Nephron progenitor cell (in vitro differentiated cells): ENCODE measurements at places on chromosomes 2 and 18.

DNA sequence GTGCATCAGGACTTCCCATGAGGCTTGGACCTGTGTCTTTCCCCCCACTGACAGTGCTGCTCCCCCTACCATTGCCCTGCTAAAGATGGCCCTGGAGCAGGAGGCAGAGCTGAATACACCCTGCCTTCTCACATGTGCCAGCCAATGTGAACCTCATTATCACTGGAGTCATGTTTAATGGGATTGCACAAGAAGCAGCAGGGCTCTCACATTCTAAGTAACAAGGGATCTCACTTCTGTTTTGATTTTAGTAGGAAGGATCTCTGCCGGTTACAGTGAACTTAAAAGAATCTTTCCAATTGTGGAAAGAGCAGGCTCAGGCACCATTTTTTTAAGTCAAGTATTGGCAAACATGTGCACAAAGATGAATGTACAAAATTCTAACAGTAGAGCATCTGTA, 322.1 kb upstream of the MEX3C start:
- H3K27me3 ChIP-seq: peaks cover 7% of the 10 kb centered on the region
- no peaks in the 10 kb centered on the region for H3K36me3 ChIP-seq
- no peak for DNase-seq
- no peak overlapping the region for H3K27ac ChIP-seq
- H3K4me3 ChIP-seq: no peak overlapping the region
- H3K4me1 ChIP-seq: no peaks in the 10 kb centered on the region

GRCh38 chr2:225040856-225041206, 1.4 kb downstream of the DOCK10 start:
- no peak for DNase-seq
- H3K27me3 ChIP-seq: peaks cover 76% of the 10 kb centered on the region
- H3K36me3 ChIP-seq: no peaks in the 10 kb centered on the region
- peak overlapping the region; percentile 71 for H3K4me3 ChIP-seq
- no peak overlapping the region for H3K27ac ChIP-seq

GRCh38 chr2:206838690-206839089, 73.3 kb downstream of the FASTKD2 start:
- peaks cover 4% of the 10 kb centered on the region for H3K36me3 ChIP-seq
- no peak for DNase-seq
- no peaks in the 10 kb centered on the region for H3K4me1 ChIP-seq
- no peaks in the 10 kb centered on the region for H3K27me3 ChIP-seq
- H3K27ac ChIP-seq: no peak overlapping the region

- no peak overlapping the region for H3K4me3 ChIP-seq
- H3K27ac ChIP-seq: no peak overlapping the region
- DNase-seq: no peak
Observed at GRCh38 chr2:170298115-170298514, 120.2 kb downstream of the MYO3B start.

- H3K27me3 ChIP-seq: no peaks in the 10 kb centered on the region
- H3K4me1 ChIP-seq: peaks cover 8% of the 10 kb centered on the region
- H3K4me3 ChIP-seq: no peak overlapping the region
- H3K36me3 ChIP-seq: no peaks in the 10 kb centered on the region
- no peak for DNase-seq
Observed at GRCh38 chr2:224910574-224910925, 131.7 kb downstream of the DOCK10 start.
